Ovary (tissue), 10 donors: ENCODE measurements at places on chromosomes 11 and 22.

GRCh38 chr11:73126804-73127480, 15.2 kb downstream of the FCHSD2 start:
- no peak for DNase-seq

DNA sequence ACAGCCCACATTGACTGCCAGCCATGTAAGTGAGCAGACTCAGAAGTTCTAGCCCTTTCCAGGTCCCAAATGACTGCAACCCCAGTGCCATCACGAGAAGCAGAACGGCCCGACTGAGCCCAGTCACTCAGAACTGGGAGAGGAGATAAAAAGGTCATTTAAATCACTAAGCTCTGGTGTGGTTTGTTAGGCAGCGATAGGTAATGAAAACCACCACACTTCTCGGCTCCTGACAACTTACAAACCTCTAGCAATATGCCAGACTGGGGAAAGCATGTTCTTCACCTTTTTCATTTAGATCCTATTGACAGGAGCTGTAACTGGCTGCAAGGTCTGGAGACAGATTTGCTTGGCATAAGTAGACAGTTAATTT, 6.7 kb downstream of the SLC15A3 start:
- no peak for DNase-seq

- DNase-seq = no peak
Observed at GRCh38 chr11:68025047-68025446, 5.4 kb upstream of the NDUFS8 start.

DNA sequence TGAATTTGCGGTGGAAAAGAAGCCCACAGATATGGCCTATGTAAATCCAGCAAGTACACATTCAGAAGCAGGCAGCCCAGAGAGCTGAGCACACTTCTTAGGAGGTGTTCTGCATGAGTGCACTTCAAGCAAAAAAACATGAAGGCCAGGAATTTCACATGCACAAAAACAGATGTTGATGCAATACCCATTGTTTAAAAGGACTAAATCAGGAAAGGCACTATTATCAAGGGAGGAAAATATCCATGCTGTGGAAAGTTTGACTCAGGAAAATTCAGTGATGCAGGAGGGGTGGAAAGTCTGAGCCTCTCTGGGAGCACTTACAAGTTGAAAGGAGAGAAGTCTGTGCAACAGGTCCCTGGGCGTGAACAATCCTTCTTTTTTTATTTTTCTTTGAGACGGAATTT, 15.8 kb upstream of the CARS1 start:
- DNase-seq = no peak

- no peak for DNase-seq
Observed at GRCh38 chr11:86063536-86063935, 5.3 kb downstream of the PICALM start.

- DNase-seq = no peak
Observed at GRCh38 chr11:71252269-71252769, at the start of gene SHANK2. TSS of gene SHANK2 (minus strand) at chr11:71252577. CDS start at chr11:71147326, 105,251 bp downstream.

DNA sequence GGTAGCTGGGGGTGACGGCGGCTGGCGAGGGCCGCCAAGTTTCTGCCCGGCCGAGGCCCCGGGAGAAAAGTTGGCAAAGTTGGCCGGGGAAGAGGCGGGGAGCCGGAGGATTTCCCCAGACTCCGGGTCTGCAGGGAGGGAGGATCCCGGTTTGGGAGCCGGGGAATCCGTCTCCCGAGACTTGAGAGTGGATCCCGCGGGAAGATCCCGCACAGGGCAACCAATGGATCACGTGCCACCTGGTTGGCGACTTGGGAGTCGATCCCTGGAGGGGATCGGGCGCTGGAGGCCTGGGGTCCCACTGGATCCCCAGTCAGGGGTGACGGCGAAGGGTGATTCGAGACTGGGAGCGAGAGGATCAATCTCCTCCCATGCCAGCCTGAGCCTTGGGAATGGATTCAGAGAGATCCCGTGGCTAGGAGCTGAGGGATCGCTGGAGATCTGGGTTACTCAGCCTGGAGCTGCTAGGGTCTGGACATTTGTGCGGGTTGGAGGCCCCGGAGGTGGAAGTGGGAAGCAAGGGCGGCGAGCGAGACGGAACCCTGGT, 394 bp downstream of the KIAA1671 start:
- DNase-seq = no peak

DNA sequence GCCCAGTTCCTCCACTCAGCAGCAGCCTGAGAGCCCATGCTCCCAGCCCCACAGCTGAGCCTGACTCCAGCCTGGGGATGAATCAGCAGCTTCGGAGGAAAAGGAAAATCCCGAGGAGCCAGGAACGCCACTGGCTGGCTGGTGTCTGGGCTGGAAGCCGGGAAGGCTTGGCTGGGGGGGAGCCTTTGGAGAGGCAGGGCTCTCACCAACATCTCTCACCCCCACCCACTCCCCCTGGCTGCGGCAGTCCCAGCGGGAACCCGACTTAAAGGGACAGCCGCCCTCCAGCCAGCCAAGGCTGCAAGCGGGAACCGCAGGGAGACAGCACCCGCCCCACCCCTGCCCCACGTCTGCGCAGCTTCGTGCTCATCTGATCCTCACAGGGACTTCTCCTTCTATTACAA, 28.4 kb downstream of the KIAA0930 start:
- peak; percentile 72 for DNase-seq

DNA sequence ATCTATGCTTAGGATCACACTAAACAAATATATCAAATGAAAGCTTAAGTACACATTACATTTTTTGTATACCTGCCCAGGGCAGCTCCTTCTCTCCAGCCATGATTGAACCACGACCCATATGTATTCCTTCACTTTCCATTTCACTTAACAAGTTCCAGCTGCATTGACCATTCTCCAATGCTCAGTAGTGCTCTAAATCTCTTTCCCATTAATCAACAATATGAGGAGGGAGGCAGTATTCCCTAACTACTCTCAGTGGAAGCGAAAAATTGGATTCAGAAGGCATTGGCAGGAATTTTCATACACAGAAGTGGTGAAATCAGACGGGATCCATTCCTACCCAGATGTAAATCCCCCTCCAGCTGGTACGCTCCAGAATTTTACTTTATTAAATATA, 372.0 kb upstream of the LUZP2 start:
- DNase-seq = no peak

DNA sequence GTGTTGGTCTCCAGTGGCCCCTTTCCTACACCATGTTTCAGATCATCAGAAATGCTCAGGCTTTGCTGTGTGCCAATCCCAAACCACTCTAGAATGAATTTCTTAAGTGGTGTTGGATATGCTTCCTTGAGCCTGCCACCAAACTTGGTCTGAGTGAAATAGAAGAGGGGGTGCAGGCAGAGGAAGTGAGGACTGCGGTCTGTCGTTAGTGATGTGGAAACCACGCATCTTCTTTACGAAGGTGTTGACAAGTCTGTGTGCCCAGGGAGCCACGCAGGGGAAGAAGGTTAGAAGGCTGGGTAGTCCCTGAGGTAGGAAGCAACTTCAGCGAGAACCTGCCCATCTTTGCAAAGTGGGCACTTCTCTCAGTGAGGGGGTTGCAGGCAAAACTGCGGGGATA, 187.4 kb upstream of the NAV2 start:
- no peak for DNase-seq

DNA sequence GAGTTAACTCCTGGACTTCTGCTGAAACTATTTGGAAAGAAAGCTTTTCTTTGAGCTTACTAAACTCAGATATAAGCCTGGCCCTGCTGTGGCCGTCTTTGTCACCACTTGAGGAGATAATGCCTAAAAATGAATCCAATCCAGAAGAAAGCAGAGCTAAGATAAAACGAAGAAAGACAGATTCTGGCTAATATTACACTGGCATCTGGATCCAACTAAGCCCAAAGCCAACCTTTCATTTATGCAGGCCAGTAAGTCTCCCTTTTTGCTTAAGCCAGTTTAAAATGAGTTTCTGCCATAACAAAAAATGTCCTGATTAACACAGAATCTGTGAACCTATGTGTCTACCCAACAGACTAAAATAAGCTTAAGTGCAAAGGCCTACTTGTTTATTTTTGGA, 34.5 kb downstream of the PIK3C2A start:
- DNase-seq = no peak

DNA sequence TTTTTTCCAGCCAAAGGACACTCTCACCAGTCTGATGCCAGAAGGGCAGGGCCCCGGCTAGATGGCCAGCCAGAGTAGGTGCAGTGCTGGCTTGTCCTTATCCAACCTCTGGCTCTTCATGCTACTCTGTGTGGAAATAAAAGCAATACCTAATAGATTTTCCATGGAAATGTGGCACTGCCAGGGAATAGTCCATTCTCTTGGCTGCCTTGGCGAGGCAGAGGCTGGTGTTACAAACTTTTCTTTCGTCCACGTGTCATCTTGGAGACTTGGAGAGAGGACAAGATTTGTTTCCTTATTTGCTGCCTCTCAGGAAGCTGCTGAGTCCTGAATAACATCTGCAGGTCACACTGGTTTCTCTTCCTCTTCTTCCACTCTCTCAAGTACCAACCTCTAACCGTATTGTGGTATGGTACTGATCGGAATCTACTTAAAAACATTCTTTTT, 17.2 kb upstream of the C1QTNF4 start:
- no peak for DNase-seq

GRCh38 chr11:22680628-22681027, 14.2 kb downstream of the GAS2 start:
- DNase-seq = no peak

DNA sequence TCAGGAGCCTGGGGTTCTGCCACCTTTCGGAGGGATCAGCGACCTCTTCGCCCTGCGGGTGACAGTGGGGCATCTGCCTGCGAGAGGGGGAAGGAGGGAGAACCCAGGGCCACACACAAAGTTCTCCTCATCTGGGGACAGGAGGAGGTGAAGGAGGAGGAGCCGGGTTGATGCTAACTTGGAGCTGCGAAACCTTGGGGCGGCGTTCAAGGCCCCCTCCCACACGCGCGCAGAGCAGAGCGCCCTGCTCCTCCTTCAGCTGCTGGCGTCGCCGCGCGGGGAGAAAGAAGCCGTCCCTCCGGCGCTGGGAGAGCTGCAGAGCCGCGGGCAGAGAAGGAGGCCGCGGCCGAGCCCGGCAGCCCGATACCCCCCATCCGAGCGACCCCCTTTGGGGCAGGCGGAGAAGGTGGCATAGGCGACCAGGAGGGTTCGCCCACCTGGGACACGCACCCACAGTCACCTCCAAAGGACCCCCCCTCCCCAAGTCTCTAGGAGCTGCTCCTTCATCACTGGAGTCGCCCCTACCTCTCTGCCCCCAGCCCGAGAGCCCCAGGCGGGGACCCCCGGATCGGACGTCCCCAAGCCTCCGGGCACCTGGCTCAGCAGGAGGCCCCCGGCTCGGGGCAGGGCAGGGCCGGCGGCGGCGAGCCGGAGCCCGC, at the start of gene RASD2:
RASD2 (plus strand) TSS at position 237 of the 659 bp plus-strand sequence. CDS start 5,979 bp downstream, outside the sequence.
- DNase-seq = peak; percentile 48

GRCh38 chr11:65329944-65330403, 3.7 kb upstream of the DPF2 start:
- peak; percentile 81 for DNase-seq

DNA sequence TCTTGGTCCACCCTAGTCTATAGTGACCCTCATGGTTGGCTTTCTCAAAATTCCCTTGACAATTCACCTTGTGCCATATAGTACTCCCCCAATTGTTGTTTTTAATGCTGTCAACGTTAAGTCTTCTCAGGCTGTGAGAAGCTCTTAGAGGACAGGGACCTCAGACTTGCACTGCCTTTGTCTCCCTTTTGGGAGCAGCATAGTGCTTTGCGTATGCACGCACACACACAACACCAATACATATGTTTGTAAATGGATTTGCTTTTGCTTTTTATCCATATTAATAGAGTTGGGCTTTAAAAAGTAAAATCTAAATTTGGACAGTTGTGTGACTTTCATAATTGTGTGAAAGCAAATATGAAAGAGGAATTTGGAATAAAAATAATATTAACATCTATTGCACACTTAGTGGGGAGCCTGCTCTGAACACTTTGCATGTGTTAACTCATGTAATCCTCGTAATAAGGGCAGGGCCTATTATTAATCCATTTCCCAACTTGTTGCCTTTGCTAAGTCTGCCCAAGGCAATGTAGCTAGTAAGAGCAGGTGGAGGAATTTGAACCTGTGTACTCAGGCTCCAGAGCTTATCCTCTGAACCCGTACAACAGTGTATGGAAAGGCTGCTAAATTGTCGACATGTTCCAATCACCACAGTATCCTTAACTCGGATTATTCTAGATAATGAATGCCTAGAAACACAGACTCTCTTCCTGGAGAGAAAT, 257.7 kb upstream of the NARS2 start:
- DNase-seq = no peak

GRCh38 chr11:64571410-64572091, 19.5 kb upstream of the SLC22A12 start:
- peak; percentile 14 for DNase-seq

DNA sequence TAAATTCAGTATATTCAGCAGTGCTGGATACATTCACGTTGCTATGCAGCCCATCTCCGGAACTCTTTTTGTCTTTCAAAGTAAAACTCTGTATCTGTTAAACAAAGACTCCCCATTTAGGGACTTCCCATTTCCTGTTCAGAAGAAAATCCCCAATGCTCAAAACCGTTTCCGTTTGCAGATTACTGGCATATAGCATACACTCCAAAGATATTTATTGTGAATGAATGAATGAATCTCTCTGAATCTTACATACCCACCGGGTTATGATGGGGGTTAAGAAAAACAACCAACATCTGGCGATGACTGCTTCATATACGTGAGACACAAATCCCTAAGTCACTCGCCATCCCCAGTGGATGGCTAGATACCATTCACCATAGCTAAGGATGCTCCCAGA, 1.6 kb downstream of the THY1 start:
- DNase-seq = no peak

DNA sequence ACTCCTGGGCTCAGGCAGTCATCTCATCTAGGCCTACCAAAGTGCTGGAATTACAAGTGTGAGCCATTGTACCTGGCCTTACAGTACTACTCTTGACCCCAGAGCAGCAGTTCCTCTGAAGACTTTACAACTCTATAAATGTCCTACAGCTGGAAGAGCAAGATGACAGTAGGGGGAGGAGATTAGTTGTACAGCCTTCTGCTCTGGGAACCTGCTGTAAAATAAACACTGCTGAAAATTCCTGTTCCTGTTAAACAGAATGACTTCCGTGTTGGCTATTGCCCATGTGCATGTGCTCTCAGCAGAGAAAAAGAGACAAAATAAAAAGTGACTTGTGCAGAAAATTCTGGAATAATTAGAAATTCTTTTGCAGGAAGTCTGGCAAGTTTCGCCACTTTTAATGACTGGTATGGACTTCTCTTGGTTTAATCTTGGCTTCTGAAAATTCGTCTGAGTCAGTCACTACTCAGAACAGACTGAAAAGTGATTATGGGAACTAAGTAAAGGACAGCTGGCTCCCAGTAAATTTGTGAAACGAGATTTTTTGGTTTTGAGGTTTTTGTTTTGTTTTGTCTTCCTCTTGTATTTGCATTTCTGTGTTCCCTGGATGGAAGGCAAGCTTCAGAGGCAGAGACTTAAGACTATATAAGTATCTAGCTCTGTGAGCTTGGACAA, 955.7 kb downstream of the DLG2 start:
- DNase-seq = no peak
